Osteoblast (primary cell): ENCODE measurements at places on chromosomes 3 and 15. TPM values are rescaled to one million over a fixed set of nuclear protein-coding genes. Genes with fewer than 3 reads are reported as not detected.

RETNLB gene
- total RNA-seq, result not detected in 2 replicates

AADAC gene
- total RNA-seq, result not detected in 2 replicates

COL6A6 gene
- under 0.01 TPM in 2 replicates for total RNA-seq

ADGRG7 gene
- not detected in 2 replicates for total RNA-seq

SYNM gene
- 4.0 and 4.4 TPM in 2 replicates for total RNA-seq

COLQ gene
- 1.4 and 1.5 TPM in 2 replicates for total RNA-seq

ITIH4 gene
- 2.5 and 3.5 TPM in 2 replicates for total RNA-seq

- no peak for DNase-seq
Measured at GRCh38 chr3:160796813-160797164, 40.8 kb downstream of the PPM1L start.

- DNase-seq, result no peak
Measured at GRCh38 chr15:34999906-35000305, 11.8 kb upstream of the ZNF770 start.

DNA sequence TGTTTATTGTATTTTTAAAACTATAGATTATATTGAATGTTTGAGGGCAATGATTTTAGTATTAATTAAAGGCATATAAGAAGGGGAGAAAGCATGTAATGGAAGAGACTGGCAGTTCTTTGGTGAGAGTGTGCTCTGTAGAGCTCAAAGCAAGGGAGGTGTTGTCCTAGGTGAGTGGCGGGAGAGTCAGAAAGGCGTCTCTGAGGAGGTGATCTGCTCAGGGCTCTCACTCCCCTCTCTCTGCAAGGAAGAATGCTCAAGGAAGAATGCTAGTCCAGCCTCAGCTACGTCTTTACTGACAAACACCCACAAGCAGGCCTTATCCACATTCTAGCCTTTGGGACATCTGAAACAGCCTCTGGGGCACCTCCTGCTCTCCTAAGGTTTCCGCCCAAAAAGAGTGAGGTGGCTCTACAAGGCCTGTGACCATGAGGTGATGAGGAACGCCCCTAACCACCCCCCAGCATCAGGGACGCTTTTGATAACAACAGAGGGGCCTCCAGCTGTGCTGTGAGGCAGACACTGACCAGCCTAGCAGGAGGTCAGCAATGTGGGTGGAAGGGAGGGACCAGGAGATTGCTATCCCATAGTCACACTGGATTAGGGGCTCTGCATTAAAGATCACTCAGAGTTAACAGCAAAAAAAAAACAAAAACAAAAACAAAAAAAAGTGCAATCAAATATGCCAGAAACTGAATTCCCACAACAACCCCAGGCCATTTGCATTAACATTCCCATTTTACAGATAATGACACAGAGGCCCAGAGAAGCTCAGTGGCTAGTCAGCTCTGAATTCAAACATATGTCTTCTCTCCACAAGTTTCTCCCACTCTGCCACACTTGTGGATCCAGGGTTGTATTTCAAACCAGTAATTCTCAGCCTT lies 202.2 kb upstream of the CTNNB1 start:
- peak; percentile 17 for DNase-seq

DNA sequence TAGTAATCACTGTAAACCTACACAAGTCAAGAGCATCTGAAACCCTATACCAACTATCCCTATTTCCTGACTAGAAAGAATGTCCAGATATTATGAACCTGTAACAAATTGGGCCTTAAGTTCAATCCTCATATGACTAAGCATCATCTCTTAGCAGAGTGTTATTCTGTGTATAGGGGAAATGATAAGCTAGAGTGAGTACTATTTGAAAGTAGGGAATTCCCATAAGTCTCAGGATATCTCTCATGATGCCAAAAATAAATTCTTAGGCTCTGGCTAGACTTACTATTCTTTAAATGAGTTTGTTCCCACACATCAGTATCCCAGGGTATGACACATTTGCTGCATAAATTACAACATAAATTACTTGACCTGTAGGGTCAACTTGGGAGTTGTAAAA lies 15.3 kb downstream of the MRPL47 start:
- no peak for DNase-seq

DNA sequence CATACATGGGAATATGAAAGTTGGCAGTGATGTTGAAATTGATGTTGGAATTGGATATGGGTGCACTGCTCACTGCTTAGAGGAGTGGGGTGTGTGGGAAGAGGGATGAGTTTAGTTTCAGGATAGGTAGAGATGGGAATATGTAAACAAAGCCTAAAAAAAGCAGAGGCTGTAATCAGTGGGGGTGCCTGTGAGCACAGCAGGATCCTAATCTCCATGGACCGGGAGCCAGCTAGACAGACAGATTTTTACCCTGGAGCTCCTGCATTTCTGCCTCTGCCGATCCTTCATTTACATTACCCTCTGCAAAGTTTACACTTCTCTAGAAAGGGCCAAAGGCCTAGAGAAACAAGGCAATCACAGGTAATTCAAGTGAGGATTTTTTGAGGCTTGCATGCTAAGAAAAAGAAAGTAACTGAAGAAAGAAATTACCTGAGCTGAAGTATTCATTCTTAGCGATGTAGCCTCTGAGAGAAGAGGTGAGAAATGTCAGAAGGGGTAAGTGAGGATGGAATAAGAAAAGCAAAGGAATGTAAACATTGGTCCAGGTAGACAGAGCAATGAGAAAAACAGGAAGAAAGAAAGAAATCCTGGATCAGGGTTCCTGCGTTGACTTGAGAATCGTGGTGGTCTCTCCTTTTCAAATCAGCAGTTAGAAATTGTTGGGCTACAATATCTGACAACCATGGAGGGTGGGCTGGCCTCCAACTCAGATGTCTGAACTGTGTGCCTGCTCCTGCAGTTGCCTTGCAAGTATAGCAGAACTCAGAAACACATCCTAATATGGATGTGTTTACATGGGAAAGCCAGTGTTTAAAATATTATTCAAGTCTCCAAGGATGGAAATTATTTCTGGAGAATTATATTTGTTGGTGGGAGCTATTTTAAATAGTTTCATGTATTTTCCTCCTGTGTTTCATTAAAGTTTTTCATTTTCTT lies 79.8 kb downstream of the CRTC3 start:
- no peak for DNase-seq

DNA sequence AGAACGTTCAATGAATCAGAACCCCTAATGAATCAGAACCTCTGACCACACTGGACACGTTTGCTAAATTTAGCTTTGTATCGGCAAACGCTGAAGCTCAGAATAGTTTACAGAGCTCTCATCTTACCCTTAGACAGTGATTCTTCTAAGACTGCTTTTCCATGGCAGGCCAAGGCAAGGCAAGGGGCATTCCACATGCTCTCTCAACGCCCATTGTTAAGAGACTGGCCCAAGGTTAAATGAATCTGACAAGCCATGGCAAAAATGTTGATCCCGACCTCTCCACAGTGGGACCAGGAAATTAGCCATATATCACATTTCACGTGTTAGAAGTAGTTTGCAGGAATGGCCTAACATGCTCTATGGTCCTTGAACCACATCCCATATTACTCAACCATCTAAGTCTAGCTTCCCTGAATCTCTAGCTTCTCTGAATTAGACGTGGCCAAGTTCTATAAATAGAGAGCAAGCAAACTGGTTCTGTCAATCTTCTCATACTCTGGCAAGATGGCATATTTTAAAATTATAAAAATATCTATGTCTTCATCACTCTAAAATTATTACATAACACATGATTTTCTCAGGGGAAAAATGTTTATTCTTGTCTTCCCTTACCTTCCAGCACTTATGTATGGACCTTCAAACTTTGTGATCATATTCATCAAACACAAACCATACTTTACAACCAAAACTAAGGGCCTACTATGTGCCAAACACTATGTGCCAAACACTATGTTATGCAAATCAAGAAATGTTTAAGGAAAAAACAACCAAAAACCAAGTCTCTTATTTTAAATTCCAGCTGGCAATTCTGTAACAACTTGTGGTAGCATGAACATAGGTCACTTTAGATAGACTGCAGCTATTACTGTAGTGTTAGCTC lies 54.3 kb downstream of the AAGAB start:
- no peak for DNase-seq

DNA sequence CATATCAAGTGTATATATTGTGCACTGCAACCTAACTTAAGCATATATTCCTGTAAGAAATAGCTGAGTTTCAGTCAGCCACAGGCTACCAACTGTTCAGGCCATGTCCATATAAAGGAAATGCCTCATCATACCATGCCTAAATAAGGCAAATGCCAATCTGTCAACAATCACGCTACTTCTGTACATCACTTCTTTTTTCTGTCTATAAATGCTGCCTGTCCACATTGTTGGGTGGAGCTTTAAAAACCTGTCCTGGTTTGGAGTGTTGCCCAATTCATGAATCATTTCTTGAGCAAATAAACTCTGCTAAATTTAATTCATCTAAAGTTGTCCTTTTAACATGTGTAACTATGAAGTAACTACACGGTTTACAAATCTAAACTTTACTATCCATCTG lies 1091.9 kb downstream of the NSUN3 start:
- no peak for DNase-seq

DNA sequence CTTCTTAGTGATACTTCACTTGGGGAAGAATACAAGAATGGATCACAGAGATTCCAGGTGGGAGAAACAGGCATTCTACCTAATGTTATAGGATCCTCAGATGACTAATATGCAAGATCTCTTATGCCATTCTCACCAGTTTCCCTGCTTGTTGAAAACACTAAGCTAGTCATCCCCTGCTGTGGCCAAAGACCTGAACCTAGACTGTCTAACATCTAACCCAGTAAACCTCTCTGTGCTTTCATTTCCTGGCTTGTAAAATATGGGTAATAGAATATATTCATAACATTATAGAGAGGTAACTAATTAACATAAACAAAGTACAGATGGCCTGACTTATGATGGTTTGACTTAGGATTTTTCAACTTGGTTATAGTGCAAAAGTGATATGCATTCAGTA lies 776.3 kb downstream of the TUSC7 start:
- DNase-seq, result no peak

- no peak for DNase-seq
Measured at GRCh38 chr3:139136469-139137202, 91.9 kb upstream of the PRR23C start.

DNA sequence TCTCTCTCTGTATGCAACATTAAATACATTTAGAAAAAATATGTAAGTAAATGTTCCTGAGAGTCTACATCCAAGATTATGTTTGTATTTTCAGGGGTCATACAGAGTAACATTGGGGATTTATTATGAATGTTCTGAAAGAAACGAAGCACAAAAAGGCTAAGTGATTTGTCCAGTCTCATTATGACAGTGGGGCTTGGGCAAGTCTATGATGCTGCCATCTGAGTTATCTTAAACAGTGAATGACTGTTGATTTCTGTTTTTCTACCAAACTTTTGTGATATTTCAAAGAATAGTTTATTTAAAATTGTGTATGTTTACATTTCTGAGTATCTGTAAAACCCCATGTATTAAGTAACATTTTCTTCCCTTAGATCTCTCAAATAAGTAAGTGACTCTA lies 481.2 kb upstream of the ZNF717 start:
- no peak for DNase-seq

DNA sequence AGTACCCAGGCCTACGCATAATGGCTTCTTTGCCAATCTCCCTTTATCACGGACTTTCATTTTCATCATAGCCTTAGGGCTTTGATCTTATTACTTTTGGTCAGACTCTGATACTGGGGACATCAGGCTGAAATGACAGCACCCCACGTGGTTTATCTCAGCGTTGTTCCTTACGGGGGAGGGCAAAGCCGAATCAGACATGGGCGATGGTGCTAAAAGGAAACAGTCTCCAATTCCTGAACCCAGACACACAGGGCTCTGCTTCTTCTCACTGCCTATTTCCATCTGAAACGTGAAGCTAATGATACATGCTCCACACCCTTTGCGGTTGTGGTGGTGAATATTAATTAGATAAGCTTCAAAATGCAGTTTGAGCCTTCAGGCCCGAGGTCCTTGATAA lies 59.4 kb upstream of the CD47 start:
- no peak for DNase-seq

GRCh38 chr15:34366271-34367065 lies 528 bp downstream of the LPCAT4 start:
- DNase-seq, result peak; percentile 90

GRCh38 chr15:92104072-92104471 lies 250.6 kb downstream of the SLCO3A1 start:
- DNase-seq, result no peak

DNA sequence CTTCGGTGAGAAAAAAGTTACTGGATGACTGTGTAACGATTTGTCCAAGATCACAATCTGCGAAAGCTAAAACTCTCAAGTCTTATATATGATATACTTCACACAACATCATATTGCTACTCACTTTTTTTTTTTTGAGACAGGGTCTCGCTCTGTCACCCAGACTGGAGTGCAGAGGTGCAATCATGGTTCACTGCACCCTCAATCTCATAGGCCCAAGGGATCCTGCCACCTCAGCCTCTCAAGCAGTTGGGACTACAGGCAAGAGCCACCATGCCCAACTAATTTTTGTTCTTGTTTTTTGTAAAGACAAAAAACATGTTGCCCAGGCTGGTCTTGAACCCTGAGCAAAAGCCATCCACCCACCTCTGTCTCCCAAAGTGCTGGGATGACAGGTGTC lies 5.4 kb upstream of the ATP13A4 start:
- no peak for DNase-seq

- DNase-seq, result no peak
Measured at GRCh38 chr3:121752772-121753171, 3.2 kb upstream of the GOLGB1 start.

DNA sequence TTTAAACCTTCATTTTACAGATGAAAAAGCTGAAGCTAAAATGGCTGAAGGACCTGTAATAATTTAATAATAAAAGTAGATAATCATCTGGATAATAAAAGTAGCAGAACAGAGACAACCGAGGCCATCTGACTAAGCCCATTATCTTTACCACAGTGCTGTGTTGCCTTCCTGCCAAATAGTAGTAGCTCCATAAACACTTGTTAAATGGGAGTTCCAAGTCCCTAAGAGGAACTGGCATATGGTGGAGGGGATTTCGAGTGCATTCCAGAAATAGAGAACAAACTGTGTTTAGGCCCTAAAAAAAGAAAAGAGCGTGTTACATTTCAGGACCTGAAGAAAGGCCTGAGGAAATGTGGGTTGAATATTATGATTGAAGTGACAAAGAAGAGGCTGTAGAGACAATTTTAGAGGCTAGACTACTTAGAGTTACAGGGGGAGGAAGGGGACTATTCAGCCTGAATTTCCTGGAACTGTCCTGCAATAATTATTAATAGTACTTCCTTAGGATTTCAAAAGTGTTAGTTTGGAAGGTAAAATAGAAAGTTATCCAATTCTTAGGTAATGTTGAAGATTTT lies 424.3 kb downstream of the ROBO2 start:
- DNase-seq, result no peak

DNA sequence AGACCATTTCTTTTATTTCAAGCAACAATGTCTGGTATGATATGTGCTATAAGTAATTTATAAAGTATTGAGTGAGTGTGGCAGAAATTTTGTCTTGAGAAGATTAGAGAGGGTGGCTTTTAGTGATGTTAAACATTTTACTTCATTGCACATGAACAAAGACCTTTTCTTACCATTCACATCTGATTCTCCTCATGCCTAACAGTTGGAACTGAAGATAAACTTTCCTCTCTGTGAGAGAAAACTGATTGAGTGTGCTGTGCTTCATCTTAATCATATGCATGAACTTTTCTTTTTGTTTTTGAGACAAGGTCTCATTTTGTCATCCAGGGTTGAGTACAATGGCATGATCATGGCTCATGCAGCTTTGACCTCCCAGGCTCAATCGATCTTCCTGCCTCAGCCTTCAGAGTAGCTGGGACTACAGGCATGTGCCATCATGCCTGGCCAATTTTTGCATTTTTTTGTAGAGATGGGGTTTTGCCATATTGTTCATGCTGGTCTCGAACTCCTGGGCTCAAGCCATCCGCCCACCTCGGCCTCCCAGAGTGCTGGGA lies 377.7 kb upstream of the GOLIM4 start:
- DNase-seq, result no peak
